T follicular helper cell (primary cell): ENCODE measurements at places on chromosomes 4 and X.

DNA sequence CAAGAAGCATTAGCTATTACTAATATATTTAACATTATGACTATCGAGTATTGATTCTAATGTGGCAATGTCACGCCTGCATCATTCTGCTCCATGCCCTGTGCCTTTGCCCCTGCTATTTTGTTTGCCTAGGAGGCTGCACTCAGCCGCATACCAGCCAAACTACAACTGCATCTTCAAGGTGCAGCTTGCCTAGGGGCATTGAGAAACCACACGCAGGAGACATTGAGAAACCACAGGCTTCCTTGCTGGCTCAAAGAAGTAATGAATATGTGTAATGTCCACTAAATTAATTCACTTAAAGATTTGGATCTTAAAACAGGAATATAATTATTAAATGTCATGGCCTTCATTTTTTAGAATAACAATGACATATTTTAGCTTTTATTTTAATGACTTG lies 683.6 kb upstream of the TENM3 start:
- no peak for DNase-seq

GRCh38 chrX:11129534-11130105 lies 18.5 kb downstream of the HCCS start:
- DNase-seq: no peak

DNA sequence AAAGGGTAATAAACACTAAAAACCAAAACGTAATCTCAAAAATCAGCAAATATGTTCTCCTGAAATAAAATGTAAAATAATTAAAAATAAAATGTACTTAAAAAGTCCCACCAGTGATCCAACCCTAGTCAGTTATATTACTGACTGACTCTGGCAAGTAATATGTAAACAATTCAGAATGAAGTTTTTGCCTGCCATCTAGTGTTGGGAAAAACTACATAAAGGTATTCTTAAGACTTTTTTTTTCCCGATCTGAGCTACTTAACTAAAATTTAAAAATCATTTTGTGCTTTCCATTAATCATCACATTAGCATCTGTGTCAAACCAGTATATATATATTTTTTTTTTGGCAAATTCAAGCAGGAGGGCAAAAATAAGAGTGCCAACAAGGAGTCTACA lies 24.0 kb downstream of the RCHY1 start:
- no peak for DNase-seq

GRCh38 chr4:76365636-76366035 lies 55.3 kb downstream of the CCDC158 start:
- no peak for DNase-seq

- peak; percentile 69 for DNase-seq
Measured at GRCh38 chr4:1009542-1010394, 1.7 kb upstream of the FGFRL1 start.

DNA sequence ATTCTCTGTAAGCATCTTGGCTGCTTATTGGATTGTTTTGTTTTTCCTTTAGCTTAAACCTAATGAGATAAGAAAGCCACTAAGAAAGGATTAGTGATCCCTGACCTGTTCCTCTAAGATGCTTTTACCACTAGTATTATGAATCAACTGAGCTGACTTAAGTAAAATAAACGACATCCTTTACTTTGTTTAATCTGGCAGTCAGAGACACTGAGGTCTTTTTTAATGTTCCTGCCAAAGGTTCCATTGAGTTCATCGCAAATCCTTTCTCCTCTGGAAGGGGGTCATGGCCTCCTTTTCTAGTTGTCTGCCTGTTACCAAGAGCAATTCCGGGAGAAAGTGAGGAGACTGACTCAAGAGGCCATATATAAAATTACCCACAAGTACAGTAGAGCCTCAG lies 1038.3 kb upstream of the SLIT2 start:
- DNase-seq: no peak

DNA sequence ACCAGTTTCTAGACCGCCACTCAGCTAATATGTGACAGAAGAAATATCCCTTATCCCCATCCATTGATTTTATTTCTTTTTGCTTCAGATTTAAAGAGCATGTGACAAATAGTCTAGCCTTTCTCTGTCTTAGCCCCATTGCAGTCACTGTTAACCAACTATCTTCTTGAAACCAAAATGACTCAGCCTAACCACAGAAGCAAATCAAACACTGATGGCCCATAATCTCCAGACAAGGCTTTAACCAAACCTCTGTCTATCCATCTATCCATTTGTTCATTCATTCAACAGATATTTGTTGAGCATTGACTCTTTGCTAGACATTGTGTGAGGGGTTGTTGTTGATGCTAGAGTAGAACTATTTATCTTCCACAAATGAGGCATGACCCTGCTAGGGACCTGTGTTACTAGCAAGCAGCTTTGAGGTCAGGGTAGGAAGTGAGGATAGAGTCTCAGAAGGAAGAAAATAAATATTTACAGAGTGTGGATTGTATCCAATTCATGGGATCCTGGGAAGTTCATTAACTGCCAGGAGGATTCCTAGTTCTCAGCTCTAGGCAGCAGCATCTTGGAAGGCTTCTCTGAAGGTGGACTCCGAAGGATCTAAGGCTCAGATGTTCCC lies 22.5 kb downstream of the HNRNPH2 start:
- DNase-seq: no peak

DNA sequence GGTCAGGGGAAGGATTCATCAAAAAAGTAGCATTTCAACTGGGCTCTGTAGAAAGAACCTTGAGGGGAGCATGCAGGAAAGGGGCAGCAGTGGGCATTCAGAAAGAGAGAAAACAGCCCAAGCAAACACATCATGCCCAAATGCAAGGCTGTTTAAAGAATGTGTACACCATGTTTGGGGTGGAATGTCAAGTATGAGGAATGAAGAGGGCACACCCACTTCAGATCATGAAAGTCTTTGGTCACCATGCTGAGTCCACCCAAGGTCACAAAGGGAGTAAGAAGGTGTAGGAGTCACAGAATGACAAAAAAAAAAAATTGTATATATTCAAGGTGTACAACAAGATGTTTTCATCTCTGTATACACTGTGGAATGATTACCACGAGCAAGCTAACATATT lies 9.4 kb downstream of the S100G start:
- DNase-seq: no peak

DNA sequence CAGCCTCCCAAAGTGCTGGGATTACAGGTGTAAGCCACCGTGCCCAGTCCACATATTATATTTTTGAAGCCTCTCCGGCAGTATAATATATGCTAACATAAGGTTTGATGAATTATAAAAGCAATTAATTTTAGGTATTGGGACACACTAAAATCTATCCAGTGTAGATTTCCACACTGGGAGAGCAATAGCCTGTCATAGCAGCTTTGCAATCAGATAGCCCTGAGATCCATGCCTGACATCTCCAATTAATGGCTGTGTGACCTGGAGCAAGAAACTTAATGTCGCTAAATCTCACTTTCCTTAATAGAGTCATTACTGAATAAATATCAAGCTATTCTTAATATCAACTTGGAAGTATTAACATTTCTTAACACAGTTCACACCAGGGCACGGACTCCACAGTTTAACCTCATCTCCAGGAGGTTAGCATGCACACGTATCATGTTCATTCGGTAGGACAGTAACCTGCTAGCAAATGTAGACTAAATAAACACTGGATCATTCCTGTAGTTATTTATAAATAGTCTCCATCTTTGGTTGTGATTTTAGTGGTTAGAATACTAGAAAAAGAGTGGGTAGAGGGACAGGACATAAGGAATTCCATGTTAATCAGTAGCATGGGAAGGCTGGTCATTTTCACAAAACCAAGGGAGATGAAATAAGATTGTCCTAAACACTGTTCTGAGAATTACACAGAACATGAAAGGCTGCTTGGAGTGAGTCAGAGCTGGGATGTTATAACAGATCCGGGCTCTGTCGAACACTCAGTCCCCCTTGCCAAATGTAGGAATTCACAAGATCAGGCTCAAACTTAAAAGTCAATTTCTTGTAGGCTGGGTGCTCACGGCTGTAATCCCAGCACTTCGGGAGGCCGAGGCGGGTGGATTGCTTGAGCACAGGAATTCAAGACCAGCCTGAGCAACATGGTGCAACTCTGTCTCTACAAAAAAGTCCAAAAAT lies 254.7 kb downstream of the PALLD start:
- DNase-seq: no peak

DNA sequence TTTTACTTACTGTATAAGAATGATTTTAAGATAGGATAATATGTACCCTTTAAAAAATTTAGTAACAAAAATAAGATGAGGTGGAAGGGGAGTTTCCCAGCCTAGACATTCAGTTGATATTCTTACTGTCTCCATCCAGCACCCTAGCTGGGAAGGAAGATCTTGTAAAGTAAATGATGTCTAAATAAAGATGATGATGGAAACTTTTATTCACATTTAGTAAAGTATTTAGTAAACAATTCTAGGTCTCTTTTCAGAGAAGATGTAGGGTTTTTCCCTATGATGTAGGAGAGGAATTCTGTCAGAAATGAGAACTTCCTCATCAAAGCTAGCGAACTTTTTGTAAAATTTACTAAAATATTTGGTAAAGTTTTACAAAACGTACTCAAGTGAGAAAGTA lies 136.8 kb downstream of the RAPGEF2 start:
- no peak for DNase-seq

- DNase-seq: no peak
Measured at GRCh38 chr4:81884986-81885385, 413.3 kb upstream of the RASGEF1B start.
